T-helper 17 cell (primary cell): ENCODE measurements at places on chromosomes 1 and 21.

DNA sequence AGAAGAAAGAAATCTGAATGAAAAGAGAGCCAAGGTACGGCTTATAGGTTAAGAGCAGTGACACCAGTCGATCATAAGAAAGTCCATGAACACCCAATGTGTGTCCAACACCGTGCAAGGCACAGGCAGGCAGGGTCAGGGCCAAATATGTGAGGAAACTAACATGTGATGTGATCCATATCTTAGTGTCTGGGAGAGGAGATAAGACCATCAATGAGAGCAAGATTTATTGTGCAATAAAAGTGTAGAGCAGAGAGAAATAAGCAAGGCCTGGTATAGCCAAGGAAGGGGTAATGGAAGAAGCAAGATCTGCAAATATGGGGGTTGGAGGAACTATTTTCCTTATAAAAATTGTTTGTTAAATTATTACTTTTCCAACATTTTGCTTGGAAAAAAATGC lies 198.8 kb downstream of the CRB1 start:
- DNase-seq: no peak

- DNase-seq: no peak
These were observed 17.7 kb downstream of the DHRS3 start for GRCh38 chr1:12600335-12600734.

- DNase-seq: no peak
These were observed 154.8 kb downstream of the TM2D1 start for GRCh38 chr1:61570191-61570590.

- DNase-seq: no peak
These were observed 61.2 kb upstream of the CASZ1 start for GRCh38 chr1:10857687-10858086.

- DNase-seq: no peak
These were observed 37.9 kb downstream of the WDR3 start for GRCh38 chr1:117967477-117967876.

- DNase-seq: no peak
These were observed 56.3 kb downstream of the ZP4 start for GRCh38 chr1:237834461-237834860.

GRCh38 chr1:39799770-39800470 lies 11.3 kb upstream of the BMP8B start:
- DNase-seq: peak; percentile 53

DNA sequence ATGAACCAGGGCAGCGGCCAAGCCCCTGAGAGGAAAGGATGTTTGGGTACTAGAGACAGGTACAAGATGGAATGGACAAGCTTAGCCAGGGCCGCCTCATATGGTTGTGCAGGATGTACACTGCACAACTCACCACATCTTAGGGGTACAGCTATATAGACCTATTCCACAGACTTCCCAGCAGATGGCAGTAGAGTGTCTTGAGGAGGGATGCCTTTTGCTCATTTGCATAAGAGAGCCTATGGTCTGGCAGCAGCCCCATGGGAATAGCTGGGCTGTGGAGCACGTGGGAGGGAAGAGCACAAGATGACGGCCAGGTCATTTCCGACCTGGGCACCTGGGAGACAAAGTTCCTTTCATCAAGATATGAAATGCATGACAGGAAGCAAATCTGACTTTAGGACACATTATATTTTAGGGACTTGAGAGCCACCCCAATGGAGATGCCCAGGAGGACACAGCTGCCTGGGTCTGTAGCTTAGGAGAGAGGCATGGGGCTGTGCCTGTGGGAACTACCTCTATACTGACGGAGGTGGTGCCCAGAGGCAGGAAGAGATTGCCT lies 215.5 kb downstream of the KCNJ6 start:
- DNase-seq: no peak

- DNase-seq: no peak
These were observed 274.0 kb upstream of the TMPRSS15 start for GRCh38 chr21:18677632-18678031.

DNA sequence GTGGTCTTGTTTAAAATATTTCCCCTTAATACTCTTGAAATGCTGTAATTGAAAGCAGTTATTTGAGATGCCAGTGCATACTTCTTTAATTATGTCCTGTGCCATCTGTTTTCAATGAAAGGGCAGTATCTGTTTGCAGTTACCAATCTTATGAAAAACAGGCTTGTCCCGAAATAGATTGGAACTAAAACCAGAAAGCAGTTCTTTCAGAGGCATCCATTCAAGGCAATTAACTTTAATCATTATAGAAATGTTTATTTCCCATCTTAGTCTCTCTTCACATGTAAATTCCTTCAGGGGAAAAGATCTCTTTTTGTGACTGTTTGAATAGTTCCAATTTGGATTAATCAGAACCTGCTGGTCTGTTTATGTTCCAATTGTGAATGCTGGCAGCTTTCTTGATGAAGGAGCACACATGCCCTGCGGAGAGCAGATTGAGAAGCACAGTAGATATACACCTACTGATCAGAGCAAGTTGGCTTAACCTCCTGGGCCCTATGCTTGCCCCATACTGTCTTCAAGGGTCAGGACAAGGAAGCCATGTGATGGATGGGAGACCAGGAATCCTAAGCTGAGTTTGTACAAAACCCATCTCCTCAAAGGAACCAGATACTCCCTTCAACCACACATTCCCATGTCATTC lies 41.6 kb upstream of the MROH9 start:
- no peak for DNase-seq

GRCh38 chr1:26723013-26723991 lies 27.5 kb downstream of the ARID1A start:
- DNase-seq: peak; percentile 20

GRCh38 chr1:90948301-90948700 lies 73.5 kb downstream of the ZNF644 start:
- DNase-seq: no peak

GRCh38 chr1:221718381-221719277 lies 23.3 kb downstream of the DUSP10 start:
- DNase-seq: no peak

DNA sequence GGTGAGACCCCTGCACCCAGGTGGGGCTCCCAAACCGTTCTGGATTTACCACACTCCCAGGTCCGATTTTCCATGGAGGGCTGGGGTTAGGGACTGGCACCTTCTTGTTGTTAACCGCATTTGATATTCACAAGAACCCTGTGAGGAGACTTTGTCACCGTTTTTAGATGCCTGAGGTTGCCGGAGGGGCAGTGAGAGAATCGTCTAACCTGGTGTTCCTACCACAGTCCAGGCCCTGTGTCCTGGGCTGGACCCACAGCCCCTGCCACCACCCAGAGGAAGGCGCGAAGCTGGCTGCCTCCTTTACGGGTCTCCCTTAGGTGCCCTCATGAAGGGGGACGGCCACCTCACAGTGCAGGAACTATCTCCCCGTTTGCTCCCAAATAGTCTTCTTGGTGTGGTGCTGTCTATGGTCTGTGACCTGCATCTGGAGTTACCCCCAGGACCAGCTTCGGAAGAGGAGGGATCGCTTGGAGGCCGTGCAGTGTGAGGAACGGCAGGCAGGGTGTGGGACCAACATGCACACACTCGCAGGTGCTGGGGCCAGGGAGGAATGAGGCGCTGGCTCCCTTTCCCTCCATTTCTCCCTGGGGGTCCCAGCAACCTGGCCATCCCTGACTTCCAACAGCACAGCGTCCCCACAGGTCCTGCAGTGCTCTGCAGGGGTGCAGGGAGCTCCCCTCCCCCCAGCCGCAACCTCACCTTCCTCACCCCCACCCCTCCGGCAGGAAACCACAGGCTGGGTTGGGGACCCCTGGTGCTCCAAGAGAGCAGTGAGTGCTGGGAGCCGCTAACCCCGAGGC lies 7.0 kb downstream of the SIM2 start:
- DNase-seq: no peak

- DNase-seq: no peak
These were observed 26.0 kb downstream of the FMO3 start for GRCh38 chr1:171116676-171117075.

- DNase-seq: no peak
These were observed 63.4 kb downstream of the LYPLAL1 start for GRCh38 chr1:219236933-219237610.

DNA sequence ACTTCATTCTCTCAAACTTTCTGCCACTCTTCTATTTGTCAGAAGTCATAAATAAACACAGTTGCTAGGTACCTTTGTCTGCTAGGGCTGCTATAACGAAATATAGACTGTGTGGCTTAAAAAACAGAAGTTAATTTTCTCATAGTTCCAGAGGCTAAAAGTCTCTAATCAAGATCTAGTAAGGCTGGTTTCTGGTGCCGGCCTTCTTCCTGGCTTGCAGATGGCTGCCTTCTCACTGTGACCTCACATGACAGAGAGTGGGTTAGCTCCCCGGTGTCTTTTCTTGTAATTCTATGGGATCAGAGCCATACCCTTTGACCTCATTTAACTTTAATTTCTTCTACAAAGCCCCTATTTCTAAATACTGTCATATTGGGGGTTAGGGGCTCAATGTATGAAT lies 5.9 kb downstream of the PDC start:
- DNase-seq: no peak

GRCh38 chr21:26845066-26845758 lies at the start of gene ADAMTS1:
TSS of gene ADAMTS1 (minus strand) at chr21:26845409. CDS start at chr21:26844954, 455 bp downstream.
- DNase-seq: no peak

DNA sequence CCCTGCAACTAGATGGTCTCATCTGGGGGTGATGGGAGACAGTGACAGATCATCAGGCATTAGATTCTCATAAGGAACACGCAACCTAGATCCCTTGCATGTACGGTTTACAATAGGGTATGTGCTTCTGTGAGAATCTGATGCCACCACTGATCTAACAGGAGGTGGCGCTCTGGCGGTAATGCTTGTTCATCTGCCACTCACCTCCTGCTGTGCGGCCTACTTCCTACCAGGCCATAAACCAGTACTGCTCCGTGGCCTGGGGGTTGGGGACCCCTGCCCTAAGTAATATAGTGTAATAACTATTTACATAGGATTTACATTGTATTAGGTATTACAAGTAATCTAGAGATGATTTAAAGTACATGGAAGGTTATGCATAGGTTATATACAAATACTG lies 134.9 kb downstream of the CLEC20A start:
- DNase-seq: no peak

GRCh38 chr1:161868832-161869231 lies 102.7 kb downstream of the ATF6 start:
- no peak for DNase-seq

DNA sequence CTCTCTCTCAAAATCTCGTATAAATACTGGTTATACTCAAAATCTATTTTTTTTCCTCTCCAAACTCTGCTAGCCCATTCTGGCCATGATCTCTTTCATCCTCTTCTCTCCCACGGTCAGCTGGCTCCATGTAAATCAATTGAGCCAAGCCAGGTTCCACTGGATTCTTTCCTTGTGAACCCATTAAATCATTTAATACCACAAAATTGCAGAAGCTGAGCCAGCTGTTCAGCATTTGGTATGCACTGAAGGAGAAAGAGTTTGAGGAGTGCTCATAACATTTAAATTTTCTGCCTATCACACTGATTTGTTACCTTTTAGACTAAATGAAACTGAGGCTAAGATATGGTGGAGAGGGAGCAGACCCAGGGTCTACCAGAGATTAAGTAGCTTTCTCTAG lies 29.1 kb upstream of the TADA1 start:
- no peak for DNase-seq

GRCh38 chr1:26010825-26011224 lies 10.8 kb upstream of the EXTL1 start:
- no peak for DNase-seq
